ENCODE measurements at places on chromosomes 6 and 20. TPM values are rescaled to one million over a fixed set of nuclear protein-coding genes. Genes with fewer than 3 reads are reported as not detected.

The ENPP3 gene
- not detected for total RNA-seq

The LPA gene
- 0.21 TPM for total RNA-seq

The C6orf118 gene
- total RNA-seq = not detected

The OR2J3 gene
- not detected for total RNA-seq

The SLC17A5 gene
- 20.6 TPM for total RNA-seq

The CTCFL gene
- 0.05 TPM for total RNA-seq

The RBPJL gene
- 0.18 TPM for total RNA-seq

The RPS6KA2 gene
- 4.1 TPM for total RNA-seq

The CRIP3 gene
- 0.64 TPM for total RNA-seq

The PNLDC1 gene
- total RNA-seq = not detected

The MDFI gene
- 0.54 TPM for total RNA-seq

The CALHM6 gene
- not detected for total RNA-seq

The DDX43 gene
- 24.9 TPM for total RNA-seq
